ENCODE measurements at places on chromosomes 2 and 18.

GRCh38 chr2:177338177-177338721 is 54.3 kb upstream of the AGPS start:
- peak; percentile 60 for DNase-seq

GRCh38 chr2:47899915-47900816 is 6.1 kb downstream of the FBXO11 start:
- DNase-seq, result no peak

GRCh38 chr2:26464390-26465265 is 13.3 kb downstream of the OTOF start:
- no peak for DNase-seq

DNA sequence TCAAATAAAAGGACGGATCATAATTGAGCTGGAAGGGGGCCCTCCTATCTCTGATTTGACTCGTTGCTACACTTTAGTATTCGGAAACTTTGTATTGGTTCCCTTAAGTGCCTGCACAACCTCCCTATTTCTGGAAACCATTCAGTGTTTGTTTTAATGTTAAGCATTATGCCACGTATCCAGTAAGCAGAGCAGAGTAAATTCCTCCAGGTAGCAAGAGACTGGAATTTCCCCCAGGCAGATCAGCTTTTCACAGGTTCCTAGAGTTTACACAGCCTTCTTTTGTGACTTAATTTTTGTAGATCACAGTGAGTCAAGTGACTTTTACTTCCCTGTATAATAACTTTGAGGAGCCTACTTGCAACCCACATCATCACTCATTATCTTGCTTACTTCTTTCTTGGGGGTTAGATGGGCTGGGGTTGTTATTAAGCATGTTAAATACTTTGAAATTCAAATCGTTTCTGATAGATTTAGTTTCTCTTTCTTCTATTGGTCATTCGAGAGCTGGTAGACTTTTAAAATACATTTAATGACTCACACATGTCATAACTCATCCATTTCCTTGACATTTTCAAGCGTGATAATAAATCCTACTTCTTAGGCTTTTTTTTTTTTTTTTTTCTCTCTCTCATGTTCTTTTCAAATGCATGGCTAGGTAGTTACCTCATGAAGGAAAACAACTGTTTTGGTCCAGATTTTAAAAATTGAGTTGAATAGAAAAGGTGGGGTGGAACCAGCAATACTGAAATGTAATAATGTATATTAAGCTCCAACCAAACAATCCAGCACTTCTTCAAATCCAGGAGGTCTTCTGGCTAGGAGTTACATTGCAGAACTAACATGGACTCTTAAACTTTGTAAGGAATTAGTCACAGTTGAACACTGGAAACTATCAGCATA is 219.3 kb downstream of the NEDD4L start:
- no peak for DNase-seq

DNA sequence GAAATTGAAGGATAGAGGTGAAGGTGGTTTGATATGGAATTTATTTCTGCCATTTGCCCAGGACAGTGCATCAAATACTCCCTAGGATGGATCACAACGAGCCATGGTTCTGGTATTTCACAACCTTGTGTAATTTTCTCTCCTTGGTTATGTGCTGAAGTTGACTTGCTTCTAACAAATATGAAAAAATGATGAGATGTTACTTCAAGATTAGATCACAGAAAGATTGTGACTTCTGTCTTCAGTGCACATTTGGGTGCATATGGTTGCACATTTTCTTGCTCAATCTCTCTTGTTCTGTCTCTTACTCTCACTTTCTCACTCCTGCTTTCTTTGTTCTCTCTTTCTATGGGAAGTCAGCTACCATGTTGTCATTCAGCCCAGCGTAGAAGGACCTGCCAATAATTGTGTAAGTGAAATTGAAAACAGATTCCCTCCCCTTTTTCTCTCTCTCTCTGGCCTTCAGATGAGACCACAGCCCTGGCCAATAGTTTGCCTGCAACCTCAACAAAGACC is 104.6 kb upstream of the RMDN2 start:
- DNase-seq, result no peak

GRCh38 chr2:68441179-68441993 is 25.7 kb downstream of the FBXO48 start:
- peak; percentile 81 for DNase-seq

GRCh38 chr2:165876712-165877111 is 76.9 kb downstream of the TTC21B start:
- DNase-seq, result no peak

DNA sequence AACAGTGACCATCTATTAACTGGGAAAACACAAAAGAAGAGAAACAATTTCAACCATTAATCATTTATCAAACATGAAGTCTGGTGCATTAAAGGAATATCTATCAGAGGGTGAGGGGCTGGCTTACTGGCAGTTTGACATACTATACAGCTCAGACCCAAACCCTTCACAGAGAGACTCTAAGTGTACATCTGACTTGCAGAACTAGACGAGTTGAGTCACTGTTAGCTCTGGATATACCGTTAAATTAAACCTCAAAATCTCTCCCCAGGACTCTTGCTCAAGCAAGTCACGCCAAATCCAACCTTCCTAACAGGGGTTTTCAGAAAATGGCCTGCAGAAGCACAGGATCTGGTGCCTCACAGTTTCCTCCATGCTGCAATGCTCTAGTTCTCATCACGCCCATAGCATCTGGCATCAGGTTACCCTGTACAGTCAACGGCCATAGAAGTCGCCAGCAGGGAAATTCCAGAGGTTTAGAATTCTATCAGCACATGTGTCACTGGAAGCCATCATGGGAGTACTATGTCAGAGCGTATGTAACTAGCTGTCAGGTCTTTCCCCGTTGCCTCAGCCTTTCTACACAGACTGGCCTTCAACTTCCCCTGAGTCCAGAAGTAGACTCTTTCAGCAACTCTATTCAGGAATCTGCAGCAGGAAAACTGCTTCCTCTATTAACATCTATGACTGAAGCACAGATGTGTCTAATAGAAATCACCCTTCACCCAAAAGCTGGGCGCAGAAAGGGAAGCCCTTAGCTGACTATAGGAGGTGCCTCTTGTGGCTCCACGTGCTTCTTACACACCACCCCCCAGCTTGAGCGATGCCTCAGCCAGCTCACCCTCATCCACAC is 9.3 kb downstream of the TGOLN2 start:
- DNase-seq, result peak; percentile 94

DNA sequence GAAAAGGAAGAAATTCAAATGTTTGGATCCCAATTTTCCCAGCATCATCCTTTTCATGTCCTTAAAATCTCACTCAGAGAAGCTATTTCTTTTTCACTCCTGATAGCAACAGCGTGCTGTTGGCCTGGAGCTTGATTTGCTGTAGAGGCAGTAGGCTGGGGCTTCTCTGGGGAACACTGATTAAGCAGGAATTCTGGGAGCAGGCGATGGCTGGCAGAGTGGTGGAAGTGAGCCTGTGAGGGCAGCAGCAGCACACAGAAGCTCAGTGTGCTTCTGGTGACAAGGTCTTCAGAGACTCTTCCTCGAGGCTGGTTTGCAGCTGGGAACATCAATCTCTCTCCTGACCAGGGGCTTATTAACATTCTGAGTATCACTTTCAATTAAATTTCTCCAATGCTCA is 284.6 kb downstream of the DPP10 start:
- DNase-seq, result no peak

DNA sequence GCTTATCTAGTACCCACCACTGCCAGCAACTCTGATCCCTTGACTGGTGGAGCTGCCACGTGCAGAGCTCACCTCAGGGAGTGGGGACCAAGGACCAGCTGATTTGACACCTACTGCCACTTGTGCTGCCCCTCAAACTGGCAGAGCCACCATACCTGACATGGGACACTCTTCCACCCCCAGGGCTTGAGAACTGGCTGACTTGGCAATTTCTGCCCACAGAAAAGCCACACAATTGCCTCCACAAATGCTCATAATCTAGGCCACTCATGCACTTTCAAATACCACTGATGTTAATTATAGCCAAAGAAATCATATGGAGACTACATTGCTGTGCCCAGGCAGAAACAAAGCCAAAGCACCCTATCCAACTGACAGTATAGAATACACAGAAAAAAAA is 11.8 kb upstream of the KDM3A start:
- no peak for DNase-seq

GRCh38 chr2:186274936-186275575 is 211.0 kb upstream of the ZC3H15 start:
- no peak for DNase-seq

- no peak for DNase-seq
These were observed 36.4 kb downstream of the CDC42EP3 start for GRCh38 chr2:37634914-37635503.

DNA sequence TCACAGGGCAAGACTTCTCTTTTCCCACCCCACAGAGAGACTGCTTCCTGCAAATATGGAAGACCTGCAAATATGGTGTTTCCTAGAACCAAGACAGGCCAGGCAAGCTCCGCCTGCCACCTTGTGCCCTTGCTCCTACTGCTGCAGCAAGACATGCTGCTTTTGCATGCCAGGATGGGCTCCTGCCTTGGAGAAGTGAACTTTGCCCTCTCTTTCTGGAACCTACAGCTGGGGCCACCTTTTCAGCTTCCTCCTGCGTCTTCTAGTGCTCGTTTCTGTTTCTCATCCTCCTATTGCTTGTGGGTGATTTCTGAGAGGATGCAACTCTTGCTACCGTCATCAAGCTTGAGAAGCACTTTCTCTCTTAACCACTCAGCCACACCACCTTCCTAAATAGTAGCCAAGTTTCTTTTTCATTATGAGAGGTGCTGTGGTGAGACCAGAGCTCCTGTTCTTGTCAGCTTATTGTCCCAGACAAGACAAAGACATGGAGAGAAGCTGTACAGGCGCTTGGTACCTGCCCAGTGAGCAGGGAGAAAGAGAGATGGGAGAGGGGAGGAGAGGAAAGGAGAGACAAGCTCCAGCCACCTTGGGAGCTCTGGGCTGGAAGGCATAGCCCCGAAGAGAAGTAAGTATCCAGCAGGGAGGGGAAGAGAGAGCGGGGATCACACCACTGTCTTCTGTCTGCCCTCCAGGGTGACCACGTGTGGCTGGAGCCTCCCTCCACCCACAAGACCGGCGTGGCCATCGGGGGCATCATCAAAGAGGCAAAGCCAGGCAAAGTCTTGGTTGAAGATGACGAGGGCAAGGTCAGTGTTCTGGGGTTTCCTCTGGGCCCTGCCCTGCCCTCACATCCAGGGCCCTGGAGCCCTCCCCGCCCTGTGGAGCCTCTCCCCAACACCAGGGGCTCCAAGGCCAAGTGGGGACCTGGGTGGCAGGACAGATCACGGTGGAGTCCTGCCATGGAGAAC is 28.3 kb downstream of the MYO7B start:
- DNase-seq, result no peak

- DNase-seq, result no peak
These were observed 7.3 kb downstream of the CCDC121 start for GRCh38 chr2:27621524-27621923.

DNA sequence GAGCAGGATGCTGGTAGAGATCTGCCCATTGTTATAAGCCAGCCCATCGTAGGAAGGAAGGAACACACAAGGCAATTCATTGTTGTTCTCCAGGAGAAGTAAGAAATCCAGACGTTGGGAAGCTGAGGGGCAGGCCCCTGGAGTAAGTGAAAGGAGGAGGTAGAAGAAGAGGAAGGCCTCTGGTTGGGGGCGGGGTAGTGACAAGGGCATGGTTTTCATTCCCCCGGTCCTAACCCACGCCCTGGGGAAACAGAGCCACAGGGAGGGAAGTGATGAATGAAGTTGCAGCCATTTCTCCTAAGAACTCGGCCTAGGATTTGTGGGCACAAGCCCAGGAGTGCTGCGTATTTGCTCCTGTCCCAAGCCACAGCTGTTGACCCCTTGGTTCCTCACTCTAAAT is 18.0 kb downstream of the LBH start:
- DNase-seq, result no peak

- no peak for DNase-seq
These were observed 65.9 kb upstream of the RAB27B start for GRCh38 chr18:54762386-54762785.

DNA sequence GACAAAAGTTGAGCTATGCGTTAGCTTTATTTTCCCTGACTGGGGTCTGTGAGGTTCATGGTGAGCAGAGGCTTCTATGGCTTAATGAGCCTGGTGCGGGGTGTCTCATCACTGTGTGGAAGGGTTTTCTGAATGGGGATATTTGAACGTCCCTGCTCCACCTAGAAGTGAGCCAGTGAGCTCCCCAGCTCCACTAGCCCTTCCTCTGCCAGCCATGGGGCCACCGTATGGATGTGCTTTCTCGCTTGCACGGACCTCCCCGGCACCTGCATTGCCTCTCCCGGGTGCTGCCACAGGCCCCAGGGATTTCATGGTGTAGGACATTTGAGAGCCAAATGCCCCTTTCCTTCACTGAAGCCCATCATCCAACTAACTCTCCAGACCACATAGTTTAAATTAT is 37.8 kb downstream of the CYP26B1 start:
- DNase-seq, result no peak

GRCh38 chr2:212928681-212929080 is 222.7 kb downstream of the IKZF2 start:
- peak; percentile 72 for DNase-seq

- DNase-seq, result no peak
These were observed 171.1 kb downstream of the ZFP36L2 start for GRCh38 chr2:43055086-43055912.

GRCh38 chr2:195363496-195363895 is 293.5 kb upstream of the SLC39A10 start:
- peak; percentile 10 for DNase-seq

DNA sequence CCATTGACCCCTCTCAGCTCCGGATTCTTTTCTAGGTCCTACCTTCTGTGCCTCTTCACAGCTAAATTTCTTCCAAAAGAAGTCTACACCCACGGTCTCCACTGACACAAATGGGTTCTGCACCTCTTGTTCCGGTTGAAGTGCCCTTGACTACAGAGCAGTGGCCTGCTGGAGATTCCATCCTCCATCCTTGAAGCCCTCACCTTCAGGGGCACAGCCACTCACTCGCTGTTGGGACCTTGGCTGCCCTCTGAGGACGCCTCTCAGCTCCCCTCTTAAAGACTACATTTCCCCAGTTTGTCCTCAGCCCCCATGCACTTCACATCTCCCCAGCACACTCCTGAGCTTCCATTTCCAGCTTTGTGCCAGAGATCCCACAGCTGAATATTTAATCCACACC is 226.3 kb downstream of the ATAD2B start:
- DNase-seq, result no peak

GRCh38 chr2:65605743-65606058 is 173.3 kb upstream of the SPRED2 start:
- no peak for DNase-seq

- DNase-seq, result peak; percentile 81
These were observed 102.4 kb upstream of the SCN1A start for GRCh38 chr2:166230024-166230723.

DNA sequence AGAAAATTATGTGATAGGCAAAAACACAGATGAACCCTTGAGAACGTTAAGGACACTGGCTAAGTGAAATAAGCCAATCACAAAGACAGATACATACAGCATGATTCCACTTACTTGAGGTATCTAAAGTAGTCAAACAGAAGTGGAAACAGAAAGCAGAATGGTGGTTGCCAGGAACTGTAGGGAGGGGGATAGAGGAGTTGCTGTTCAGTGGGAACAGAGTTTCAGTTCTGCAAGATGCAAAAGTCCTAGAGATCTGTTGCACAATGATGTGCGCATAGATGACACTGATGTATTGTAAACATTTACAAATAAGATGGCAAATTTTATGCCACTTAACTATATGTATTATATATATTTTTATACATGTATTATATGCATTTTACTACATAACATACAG is 59.7 kb downstream of the POLE4 start:
- no peak for DNase-seq

- no peak for DNase-seq
These were observed 162.5 kb upstream of the ALPP start for GRCh38 chr2:232216028-232216427.
